Cerebellar nuclear complex (tissue), 1 donor: ENCODE measurements at places on chromosomes 7 and 10.

GRCh38 chr7:135275971-135276580 lies 42.4 kb downstream of the STRA8 start:
- no peak for DNase-seq

GRCh38 chr10:51344371-51344770 lies 270.1 kb downstream of the PRKG1 start:
- DNase-seq: no peak

DNA sequence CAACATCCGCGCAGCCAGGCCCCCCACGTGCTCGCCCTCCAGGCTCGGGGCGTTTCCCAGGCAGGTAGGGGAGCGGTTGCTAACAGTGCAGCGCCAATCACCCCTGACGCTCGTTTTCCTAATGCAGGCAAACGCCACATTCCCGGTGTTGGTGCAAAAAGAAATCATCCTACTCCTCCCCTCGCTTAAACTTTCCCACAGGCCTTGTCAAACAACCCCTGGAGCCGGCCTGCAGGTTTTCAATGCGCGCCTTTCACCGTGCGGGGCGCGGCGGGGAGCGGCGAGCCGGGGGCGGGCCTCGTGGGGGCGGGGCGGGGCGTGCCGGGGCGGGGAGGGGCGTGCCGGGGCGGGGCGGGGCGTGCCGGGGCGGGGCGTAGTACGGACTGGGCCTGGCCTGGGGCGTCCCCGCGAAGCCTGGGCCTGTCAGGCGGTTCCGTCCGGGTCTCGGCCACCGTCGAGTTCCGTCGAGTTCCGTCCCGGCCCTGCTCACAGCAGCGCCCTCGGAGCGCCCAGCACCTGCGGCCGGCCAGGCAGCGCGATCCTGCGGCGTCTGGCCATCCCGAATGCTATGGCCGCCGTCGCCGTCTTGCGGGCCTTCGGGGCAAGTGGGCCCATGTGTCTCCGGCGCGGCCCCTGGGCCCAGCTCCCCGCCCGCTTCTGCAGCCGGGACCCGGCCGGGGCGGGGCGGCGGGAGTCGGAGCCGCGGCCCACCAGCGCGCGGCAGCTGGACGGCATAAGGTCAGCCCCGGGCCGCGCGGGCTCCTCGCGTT lies at the start of gene ECHDC3:
Gene ECHDC3 (plus strand): TSS at position 374 of the 770 bp plus-strand sequence. CDS start 195 bp downstream, at position 569.
- no peak for DNase-seq

GRCh38 chr10:107614939-107615685 lies 450.6 kb upstream of the SORCS1 start:
- DNase-seq: no peak

DNA sequence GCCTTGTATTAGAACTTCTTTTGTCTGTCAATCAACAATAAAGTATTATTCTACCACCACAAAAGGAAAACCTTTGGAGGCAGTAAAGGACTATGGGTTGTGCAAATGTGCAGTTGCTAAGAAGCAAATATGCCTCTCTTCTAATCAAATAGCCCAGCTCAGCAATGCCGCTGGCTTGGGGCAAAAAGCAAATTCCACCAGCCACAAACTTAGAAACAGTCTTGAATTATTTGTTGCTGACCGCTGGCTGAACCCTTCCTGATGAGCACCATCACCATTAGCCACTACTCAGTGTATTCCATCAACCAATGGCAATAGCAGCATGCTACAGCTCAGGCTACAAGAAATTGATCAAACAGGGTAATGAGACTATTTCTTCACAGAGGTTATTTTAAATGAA lies 51.0 kb downstream of the SKAP2 start:
- no peak for DNase-seq
